Stimulated activated CD4-positive, alpha-beta T cell treated with anti-CD3 and anti-CD28 coated beads, Interleukin-4, amount 100 ng/mL, for 48 hours (primary cell): ENCODE measurements at places on chromosomes 1 and 21.

DNA sequence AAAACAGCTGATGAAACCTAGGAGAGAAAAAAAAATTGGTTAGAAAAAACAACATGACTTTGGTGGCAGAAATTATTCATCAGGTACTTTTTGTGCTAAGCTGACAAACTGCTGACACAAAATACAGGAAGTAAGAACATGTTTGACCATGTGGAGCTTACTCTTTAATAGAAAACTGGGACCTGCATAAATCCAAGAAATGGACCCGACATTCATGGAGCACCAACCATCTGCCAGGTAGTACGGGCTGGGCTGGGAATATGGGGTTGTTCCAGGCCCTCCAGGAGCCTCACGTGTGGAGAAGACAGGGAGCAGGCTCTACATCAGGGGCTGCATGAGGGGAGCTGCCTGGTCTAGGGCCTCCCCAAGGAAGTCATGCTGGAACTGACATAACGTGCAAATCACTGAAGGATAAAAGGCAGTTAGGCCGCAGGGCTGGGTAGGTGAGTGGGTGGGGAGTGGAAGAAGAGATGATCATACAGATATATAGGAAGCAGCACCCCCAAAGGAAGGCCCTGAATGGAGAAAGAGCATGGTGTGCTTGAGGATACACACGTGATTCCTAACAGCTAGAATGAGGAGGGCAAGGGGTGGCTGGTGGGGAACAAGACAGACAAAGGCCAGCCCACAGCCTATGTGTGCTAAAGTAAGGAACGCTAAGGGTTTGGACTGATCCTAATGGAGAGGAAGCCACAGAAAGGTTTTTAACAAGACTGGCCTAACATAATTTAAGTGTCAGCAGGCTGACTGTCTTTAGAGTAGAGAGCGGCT is 26.1 kb downstream of the CD58 start:
- no peak for DNase-seq

DNA sequence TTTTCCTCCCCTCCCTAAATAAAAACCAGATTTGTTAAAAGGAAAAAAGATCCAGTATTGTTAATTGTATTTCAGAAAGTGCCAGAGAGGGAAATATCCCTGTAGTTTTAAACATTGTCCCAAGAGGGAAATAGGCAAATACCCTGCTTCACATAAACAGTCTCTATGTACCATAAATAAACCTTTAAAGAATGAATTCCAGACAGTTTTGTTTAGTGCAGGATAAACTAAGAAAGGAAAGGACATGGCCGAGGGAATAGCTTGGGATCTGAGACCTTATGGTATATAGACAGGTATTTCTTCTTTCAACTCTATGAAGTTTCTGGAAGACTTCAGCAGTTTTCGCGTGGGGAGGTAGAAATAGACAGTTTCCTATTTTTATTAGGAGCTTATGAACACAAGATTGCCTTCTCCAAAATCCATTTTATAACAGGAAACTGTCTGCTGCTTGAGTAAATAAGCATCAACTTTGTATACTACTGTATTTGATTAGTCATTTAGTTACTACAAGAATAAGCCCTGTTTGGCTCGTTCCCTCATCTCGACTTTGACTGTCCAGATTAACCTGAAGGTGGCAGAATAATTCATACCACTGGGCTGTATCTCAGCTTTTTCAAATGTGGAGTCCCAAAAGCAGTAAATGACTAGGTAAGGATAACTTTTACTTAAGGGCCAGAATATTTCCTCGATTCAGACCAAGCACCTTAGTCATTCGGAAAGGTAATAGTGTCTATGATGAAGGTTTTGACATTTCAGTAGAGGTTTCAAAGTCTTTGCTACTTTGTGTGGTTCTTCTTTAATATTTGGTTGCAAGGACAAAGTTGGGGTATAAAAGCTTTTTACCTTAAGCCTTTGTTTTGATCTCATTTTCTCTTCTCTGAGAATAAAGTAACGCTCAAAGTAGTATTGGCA is 177.5 kb downstream of the VPS13D start:
- no peak for DNase-seq

DNA sequence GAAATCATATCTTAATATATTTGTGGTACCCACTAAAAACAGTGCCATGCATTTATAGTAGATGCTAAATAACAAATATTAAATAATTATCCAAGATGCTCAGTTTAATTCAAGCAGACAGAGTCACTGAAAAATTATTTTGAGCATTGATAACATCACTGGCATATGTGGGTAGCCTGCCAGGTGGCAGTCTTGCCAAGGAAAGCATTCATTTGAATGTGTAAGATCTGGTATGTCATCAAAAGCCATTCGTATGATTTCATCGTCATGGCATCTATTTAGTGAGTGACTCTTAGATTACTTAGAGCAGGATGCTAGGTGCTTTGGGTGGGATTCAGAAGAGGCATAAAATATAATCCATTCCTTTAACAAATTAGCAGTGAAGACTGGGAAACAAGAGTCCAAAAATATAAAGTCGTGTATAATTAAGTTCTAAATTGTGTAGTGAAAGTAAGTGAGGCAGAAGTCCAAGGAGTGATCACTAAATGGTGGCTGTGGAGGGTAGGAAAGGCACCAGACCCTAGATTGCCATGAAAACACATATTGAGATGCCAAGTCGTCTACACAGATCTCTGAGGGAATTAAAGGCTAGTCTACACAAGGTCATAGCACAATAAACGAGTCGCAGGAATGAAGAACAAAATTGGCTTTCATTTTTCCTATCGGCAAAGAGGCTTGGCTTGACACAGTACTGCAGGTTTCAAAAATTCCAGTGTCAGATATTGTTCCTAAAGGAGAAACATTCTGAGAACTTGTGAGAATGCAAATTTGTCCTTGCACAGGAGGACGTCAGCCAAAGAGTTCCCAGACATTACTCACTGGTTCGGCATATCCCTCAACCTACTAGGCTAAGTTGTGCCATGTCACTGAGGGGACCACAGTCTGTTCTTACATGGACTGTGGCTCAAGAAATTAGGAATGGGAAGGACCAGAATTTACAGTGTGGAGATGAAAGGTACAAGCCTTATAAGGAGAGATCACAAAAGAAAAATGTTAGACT is 130.8 kb downstream of the LYPLAL1 start:
- DNase-seq: no peak

- no peak for DNase-seq
These were observed 3.5 kb upstream of the C1orf116 start for GRCh38 chr1:207035877-207036551.

DNA sequence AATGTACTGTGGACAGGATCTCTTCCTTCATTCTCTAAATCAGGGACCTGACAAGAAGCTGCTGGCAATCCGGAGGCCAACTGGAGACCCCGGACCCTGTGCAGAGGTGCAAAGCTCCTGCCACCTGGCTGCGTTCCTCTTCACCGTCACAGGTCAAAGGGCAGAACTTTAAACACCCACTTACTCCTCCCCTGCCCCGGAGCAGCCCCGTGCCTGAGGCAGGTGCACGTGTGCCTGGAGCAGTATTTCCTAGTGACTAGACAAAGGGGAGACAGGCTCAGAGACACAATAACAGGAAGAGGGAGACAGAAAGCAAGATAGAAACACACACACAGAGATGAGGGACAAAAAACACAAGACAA is 6.6 kb upstream of the PIGC start:
- no peak for DNase-seq

GRCh38 chr21:45822429-45823099 is 159.0 kb upstream of the COL6A1 start:
- DNase-seq: no peak

GRCh38 chr1:203492748-203493130 is 1.2 kb upstream of the OPTC start:
- DNase-seq: no peak

DNA sequence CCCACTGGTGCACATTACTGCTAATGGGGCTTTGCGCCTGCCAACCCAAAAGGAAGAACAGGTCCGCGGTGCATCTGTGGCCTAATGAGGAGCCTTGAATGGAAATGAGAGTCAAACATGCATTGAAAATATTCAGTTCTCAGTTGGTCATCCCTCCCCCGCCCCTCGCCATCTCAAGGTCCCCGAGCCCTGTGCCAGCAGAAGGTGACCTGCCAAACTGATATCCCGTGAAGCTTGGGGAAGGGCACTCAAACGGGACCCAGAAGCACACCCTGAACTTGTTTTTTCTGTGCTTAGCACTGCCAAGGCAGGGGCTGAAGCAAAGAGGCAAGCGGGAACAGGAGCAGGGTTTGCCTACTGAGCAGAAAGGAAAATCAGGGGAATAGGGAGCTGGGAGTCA is 67.9 kb upstream of the ZNF648 start:
- no peak for DNase-seq

DNA sequence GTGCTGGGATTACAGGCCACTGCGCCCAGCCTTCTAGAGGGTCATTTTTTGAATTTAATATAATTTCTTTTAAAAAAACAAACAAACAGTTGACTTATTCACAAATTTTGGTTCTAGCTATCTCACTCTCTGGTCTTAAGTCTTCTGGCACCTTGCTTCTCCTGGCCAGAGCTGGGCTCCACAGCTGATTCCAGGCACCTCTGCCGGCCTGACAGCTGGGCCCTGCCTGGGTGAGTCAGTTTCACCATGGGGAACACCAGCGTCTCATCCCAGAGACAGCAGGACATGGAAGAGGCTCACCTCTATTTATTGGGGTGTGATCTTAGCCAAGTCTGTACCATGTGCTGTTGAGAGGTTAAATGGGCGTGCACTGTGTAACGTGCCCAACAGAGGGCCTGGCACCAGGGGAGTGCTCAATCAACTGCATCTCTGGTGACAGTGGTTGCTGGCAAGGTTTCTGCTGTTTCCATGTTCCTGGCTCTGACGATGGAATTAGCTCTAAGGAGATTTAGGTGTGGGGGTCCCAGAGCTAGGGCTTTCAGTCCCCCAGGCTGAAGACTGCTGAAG is 956 bp downstream of the CPLANE2 start:
- DNase-seq: peak; percentile 27

DNA sequence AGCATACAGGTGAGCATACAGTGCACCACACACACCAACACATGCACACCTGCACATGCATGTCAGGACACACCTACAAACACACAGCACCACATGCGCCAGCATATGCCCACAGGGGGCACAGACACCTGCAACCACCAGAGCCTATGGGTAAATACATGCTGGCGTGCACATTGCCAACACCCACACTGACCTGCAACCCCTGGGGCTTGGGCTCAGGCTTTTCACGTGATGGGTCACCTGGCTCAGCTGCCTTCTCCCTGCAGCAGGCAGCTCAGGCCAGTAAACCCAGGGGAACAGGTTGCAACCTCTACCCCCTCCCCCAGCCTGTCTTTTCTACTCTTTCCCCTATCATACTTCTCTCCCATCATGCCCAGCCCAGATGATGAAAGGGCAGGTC is 8.1 kb downstream of the CD247 start:
- DNase-seq: no peak

GRCh38 chr1:206843626-206844025 is 21.8 kb upstream of the IL20 start:
- DNase-seq: no peak

DNA sequence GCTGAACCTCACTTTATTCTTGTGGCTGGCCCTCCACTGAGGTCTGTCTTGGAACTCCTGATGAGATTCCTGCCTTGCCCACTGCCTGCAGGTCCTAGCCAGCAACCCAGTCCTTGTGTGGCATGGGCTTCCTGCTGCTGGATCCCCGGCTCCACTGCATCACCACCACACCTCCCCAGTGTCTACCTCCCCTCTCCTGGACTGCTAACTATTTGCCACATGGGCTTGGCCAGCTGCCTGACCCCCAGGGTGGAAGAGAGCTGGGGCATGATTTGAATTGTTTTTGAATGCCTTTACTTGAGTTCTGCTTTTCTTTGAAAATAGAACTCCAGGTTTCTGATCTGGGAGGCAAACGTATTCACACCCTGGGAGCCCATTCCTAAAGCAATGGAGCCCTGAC is 41.2 kb downstream of the SPAG17 start:
- DNase-seq: no peak
